Stimulated activated CD8-positive, alpha-beta memory T cell treated with anti-CD3 and anti-CD28 coated beads, Interleukin-2, amount 100 ng/mL, for 1 hour (primary cell): ENCODE measurements at places on chromosomes 5 and 9.

DNA sequence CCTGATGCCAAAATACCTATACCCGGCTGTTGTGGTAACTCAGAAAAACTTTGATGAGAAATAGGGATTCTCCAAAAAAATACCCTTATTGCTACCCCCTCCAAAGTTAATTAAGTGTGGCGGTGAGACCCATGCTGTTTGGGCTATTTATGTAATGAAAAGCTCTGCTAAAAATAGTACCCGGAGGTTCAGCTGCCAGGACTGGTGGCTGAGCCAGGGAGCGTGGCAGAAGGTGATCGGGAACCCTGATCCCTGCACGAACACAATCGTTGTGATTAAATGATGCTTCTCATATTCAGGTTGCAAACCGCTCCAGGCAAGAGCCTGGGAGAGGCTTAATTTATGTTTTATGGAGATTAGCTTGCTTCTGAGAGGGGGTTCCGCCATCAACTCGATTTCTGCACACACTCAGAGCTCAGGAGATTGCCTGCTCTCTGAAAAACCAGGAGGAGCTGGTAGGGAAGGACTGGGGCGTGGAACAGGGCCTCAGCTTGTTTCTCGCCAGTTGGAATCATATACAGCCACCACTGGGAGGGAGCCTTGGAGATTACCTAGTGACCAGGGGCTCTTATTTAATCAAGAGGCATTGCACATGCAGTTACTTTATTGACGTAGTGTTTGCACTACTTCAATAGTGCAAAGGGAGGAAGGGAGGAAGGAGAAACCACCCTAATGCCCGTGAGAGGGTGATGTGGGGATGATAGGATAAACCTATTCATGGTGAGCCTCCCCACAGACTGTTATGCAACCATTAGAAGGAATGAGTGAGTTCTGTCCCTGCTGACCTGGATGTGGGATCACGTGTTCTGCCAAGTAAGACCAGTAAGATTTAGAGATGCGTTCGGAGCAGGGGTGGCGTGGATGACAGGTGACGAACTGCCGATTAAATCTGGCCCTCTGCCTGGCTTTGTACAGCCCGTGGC, 23.4 kb downstream of the HRH2 start:
- no peak for DNase-seq

DNA sequence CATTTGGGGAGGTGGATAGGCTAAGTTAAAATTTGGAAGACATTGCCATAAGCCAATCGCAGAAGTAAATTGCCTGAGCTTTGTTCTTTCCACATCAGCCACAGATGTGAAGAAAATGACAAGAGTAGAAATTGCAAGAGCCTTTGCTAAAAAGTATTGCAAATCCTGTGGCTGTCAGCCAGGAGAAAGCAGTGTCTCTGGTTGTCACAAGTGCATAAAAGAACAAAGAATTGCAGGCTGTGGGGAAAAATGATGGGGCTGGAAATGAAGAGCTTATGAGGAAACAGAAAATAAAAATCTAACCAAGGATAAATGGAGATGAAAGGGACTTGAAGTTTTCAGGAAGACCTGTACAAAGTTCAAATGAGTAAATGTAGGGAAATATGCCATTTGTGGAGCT, 344.8 kb downstream of the CSNK1G3 start:
- no peak for DNase-seq

GRCh38 chr5:137055271-137055872, 443.8 kb downstream of the SPOCK1 start:
- no peak for DNase-seq

- no peak for DNase-seq
Measured at GRCh38 chr5:140186267-140186671, 11.3 kb downstream of the CYSTM1 start.

DNA sequence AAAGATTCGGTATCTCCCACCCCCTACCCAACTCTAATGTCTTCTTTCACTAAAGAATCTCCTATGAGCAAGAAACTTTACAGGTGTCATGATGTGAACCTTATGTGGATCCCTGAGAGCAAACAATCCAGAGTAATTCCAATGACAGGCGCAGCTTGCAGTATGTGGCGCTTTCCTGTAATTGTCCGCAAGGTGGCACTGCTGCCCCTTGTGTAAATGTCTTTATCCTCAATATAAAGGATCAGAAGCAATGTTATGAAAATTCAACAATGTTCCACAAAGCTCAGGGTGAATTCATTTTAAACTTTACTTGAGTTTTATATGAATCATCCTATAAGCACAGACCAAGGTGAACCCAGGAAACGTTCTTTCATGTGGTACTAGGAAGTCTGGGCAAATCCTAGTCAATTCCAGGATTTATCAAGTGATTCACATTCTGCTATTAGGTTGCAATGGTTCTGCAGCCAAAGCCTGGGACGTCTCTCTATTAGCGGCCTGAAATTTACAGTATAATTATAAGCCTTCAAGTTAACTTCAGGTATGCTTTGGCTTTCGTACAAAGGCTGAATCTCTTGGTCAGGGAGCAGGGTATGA, 113.7 kb downstream of the TRPM6 start:
- DNase-seq, result peak; percentile 49

DNA sequence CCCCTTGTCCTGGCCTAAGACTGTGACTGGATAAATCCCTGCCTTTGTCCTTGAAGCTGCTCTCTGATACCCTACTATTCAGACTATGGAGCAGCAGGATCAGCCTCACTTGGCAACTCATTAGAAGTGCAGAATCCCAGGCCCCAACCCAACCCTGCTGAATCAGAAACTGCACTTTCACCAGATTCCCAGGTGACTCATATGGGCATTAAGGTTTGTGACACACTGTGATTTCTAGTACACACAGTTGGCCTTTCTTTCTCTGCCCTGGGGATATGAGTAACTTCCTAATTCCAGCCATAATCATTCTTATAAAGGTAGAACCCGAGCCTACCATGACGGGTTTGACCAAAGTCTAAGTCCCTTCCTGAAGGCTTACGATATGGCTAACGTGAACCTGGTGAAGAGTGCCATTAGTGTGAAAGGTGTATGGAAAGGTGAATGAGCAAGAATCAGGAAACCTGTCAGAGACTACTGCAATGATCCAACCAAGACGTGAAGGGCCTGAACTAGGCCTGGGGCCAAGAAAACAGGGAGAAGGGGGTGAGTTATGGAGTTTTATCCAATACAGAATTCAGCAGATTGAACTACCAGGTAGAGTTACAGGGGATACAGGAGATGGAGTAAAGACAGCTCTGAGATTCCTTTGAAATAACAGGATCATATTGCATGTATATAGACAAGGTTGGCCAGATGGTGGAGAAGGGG, 533.0 kb downstream of the BNC2 start:
- no peak for DNase-seq

- no peak for DNase-seq
Measured at GRCh38 chr9:82732928-82733327, 330.0 kb downstream of the RASEF start.

DNA sequence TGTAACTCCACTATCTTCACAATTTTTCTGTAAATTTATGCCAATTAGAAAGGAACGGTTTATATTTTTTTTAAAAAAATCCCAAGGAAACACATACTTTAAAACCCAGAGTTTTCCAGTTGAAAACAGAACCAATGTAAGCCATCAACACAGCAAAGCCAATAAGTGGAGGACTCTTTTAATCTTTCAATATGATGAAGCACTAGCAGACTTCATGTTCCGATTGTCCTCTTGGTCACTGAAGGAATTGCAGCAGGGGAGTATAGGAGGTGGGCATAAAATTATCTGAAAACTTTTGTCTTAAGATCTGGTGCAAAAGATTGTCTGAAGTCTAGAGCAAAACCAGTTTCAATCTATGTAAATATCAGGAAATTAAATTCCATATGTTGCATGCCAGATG, 102.1 kb upstream of the PAPPA start:
- no peak for DNase-seq

GRCh38 chr5:66829826-66830225, 233.6 kb downstream of the MAST4 start:
- no peak for DNase-seq

GRCh38 chr9:75086541-75087288, 1.2 kb downstream of the NMRK1 start:
- no peak for DNase-seq

GRCh38 chr5:99059685-99060084, 130.9 kb upstream of the CHD1 start:
- no peak for DNase-seq

GRCh38 chr5:102279711-102280110, 16.4 kb downstream of the SLCO4C1 start:
- DNase-seq, result no peak

DNA sequence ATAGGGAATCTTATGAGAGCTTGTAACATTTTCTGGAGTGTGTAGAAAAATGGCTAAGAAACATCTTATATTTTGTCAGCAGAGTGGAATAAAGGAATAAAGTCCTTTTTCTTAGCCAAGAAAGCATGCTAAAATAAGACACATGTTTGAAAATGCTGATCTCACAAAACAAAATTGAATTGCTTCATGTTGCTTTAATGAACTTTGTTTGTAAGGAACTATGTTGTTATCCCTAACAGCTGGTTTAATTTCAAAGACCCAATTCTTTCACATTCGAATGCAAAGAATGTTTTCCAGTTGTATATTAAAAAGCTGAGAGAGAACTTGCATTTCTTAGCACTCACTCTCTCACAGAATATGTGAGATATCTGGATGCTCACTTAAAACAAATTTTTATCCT, 107.6 kb downstream of the MUSK start:
- no peak for DNase-seq

DNA sequence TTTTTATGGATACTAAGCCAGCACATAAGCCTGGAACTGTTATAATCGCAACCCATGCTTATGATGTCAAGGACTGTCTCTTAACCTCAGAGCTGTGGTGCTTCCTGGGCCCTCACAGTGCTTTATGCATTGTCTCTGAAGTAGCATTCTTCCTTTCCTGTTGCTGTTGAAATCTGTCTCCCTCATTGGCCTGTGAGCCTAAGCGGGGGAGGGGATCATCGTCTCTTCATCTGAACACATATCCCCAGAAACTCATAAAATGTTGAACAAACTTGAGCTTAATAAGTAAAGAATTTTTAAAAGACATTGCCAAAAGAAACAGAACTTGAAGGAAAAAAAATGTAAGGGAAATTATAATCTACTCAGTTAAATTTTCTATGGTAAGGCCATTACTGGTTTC, 80.3 kb downstream of the SGCD start:
- no peak for DNase-seq
